ENCODE measurements at places on chromosomes 4 and X.

DNA sequence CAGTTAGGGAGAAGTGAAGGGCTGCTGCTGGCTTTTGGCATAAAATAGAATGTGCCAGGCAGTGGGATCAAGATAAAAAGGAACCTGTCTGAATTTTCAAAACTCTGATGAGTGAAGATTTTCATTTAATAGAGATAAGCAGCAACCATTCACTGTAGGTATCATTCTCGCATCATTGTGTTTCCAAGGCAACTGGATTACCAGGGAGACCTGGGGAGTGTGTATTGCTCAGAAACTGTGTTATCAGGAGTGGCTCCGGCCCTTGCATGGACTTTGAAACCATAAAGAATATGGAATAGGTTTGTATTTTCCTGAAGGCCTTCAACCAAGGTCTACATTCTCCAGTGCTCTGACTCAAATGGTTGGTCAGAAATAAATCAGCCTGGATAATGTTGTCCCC lies 23.3 kb upstream of the MAGEA4 start:
- no peak for DNase-seq

DNA sequence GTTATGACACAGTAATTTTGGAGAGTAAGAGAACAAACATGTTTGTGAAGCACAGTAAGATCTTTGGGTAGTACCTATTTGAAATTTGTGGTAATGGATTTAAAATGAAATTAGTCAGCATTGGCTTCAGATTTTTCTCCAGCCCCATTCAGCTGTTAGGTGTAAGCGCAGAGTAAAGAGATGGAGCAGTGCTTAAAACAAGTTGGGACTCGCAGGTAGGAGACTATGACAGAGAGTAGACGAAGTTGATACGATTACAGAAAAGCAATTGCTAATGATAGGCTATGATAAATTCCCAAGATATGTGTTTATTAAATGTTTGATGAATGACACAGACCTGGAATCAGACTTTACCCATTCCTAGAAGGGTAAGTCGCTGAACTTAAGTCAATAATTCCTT lies 72.6 kb downstream of the CHIC2 start:
- DNase-seq, result no peak

DNA sequence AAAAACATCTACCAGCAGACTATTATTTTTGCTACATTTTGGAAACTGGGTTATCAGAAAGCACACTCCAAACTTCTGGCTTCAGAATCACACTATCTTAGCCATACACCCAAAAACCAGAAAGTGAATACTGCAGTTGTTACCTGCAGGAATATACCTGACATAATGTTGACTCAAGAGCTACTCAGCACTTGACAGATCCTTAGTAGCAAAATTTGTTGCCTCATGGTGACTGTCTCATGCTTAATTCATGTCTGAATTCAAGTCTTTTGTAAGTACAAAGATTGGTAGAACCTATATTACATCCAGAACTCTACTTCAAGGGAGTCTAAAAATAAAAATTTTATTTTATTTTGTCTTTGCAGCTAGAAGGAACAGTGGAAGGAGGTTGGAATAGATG lies 140.2 kb upstream of the GYPA start:
- DNase-seq, result no peak

GRCh38 chrX:125293850-125294780 lies 25.6 kb upstream of the TEX13C start:
- no peak for DNase-seq

- no peak for DNase-seq
Measured at GRCh38 chr4:54566608-54567007, 91.1 kb upstream of the KIT start.

- DNase-seq, result no peak
Measured at GRCh38 chrX:49260221-49260985, 4.1 kb downstream of the FOXP3 start.

- no peak for DNase-seq
Measured at GRCh38 chrX:18761750-18762149, 54.3 kb downstream of the PPEF1 start.
